ENCODE measurements at places on chromosomes 4 and X. TPM values are rescaled to one million over a fixed set of nuclear protein-coding genes. Genes with fewer than 3 reads are reported as not detected.

Gene TMEM144
- total RNA-seq, result 3.9 TPM

Gene FAT1
- 197 TPM for total RNA-seq

- no peak overlapping the region for H3K27ac ChIP-seq
- H3K27me3 ChIP-seq, result no peaks in the 10 kb centered on the region
- no peak overlapping the region for H3K4me3 ChIP-seq
- H3K36me3 ChIP-seq, result no peaks in the 10 kb centered on the region
- ATAC-seq, result no peak
- H3K4me1 ChIP-seq, result peaks cover 8% of the 10 kb centered on the region
Observed at GRCh38 chr4:156677131-156677531, 294.5 kb downstream of the PDGFC start.

Gene SYNPO2
- total RNA-seq, result 3,168 TPM

DNA sequence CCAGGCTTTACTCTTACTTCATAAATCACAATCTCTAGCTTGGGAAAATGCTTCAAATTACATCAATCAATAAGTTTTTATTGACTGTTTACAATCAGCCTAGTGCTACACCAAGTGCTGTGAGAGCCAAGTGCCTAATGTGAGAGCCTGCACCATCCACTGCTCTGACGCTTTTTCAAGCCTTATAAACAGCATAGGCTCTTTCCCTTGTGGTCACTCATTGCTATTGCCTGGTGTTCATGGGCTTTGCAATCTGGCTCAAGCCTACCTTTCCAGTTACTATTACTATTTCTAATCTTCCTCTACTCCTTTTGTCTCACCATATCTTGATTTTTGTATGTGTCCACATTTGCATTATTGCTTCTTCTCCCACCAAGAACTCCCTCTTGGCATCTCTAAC is 77.0 kb downstream of the REELD1 start:
- no peak for ATAC-seq
- no peaks in the 10 kb centered on the region for H3K27me3 ChIP-seq
- H3K4me3 ChIP-seq, result no peak overlapping the region

- H3K27ac ChIP-seq, result no peak overlapping the region
- no peaks in the 10 kb centered on the region for H3K4me1 ChIP-seq
- H3K36me3 ChIP-seq, result no peaks in the 10 kb centered on the region
- ATAC-seq, result no peak
Observed at GRCh38 chrX:18174971-18175370, 45.7 kb downstream of the BEND2 start.

Gene OTC
- not detected for total RNA-seq

- H3K27me3 ChIP-seq, result no peaks in the 10 kb centered on the region
- no peaks in the 10 kb centered on the region for H3K4me1 ChIP-seq
- no peak overlapping the region for H3K27ac ChIP-seq
- H3K36me3 ChIP-seq, result no peaks in the 10 kb centered on the region
- ATAC-seq, result no peak
Observed at GRCh38 chrX:103640401-103641155, 11.8 kb downstream of the TCEAL1 start.

DNA sequence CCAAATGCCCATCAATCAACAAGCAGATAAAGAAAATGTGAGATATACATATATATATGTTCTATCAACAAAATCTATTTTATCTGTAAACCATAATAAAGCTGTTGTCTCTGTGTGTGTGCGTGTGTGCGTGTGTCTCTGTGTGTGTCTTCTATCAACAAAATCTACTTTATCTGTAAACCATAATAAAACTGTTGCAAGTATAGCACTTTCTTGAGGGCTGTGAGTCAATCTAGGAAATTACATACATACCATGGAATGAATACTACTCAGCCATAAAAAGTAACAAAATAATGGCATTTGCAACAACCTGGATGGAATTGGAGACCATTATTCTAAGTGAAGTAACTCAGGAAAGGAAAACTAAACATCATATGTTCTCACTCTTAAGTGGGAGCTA is 12.5 kb upstream of the PLK4 start:
- no peak overlapping the region for H3K27ac ChIP-seq
- H3K36me3 ChIP-seq, result no peaks in the 10 kb centered on the region
- H3K27me3 ChIP-seq, result no peaks in the 10 kb centered on the region
- H3K4me1 ChIP-seq, result no peaks in the 10 kb centered on the region
- no peak overlapping the region for H3K4me3 ChIP-seq

Gene ZCCHC18
- 1.4 TPM for total RNA-seq

Gene GPRASP3
- total RNA-seq, result 4.8 TPM

DNA sequence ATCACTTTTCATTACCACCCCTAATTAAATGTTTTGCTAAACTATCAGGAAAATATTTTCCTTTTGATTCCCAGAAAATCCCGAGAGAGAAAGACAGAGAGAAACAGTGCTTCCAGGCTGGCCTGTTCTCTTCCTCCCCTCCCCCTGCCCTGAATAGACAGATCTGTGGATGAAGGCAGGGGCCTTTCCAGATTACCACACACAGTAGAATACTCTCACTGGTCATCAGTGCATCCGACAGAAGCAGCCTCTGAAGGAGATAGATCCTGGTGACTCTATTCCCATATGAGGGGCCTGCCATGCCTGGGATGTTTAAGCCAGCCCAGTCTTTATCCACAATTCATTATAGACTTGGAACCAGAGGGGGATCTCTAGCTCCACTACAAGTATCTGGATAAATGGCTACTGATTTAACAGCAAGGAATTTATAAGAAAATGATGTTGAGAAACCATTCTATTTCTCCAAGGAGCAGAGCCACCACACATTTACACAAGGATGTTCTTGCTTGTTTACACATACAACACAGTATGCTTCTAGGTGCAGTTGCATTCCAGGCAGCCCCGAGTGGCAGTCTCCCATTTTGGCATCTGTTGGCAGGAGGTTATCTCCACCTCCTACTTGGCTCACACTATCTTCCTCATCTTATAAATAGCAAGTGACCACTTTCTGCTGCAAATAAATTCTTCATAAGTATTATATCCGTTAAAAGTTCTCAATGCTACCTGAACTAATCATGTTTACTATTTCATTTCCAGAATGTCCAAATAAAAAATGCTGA is 115.8 kb downstream of the HS6ST2 start:
- no peaks in the 10 kb centered on the region for H3K36me3 ChIP-seq
- no peaks in the 10 kb centered on the region for H3K4me1 ChIP-seq
- no peak overlapping the region for H3K4me3 ChIP-seq
- no peak overlapping the region for H3K27ac ChIP-seq

- no peak for ATAC-seq
- H3K4me1 ChIP-seq, result no peaks in the 10 kb centered on the region
- H3K27me3 ChIP-seq, result no peaks in the 10 kb centered on the region
- no peak overlapping the region for H3K4me3 ChIP-seq
Observed at GRCh38 chr4:88360256-88360655, 18.4 kb upstream of the HERC6 start.

DNA sequence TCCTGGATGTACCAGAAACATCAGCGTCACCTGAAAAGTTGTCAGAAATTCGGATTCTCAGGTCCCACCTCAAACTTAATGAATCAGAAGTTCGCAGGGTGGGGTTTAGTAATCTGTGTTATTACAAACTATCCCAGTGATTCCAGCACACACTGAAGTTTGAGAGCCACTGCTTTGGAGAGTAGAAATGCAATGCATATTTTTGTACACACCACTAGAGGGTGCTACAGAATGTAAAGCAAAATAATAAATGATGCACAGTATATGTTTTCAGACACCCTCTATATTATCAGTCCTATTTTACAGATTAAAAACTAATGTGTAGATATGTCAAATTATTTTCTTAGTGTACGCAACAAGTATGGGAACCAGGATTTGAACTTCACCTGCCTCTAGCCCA is 2.4 kb upstream of the MORF4L2 start:
- H3K4me1 ChIP-seq, result peaks cover 29% of the 10 kb centered on the region
- no peaks in the 10 kb centered on the region for H3K36me3 ChIP-seq
- H3K27me3 ChIP-seq, result no peaks in the 10 kb centered on the region
- no peak overlapping the region for H3K4me3 ChIP-seq
- H3K27ac ChIP-seq, result peak overlapping the region; percentile 96

- no peaks in the 10 kb centered on the region for H3K27me3 ChIP-seq
- no peak overlapping the region for H3K27ac ChIP-seq
- no peaks in the 10 kb centered on the region for H3K36me3 ChIP-seq
- H3K4me1 ChIP-seq, result no peaks in the 10 kb centered on the region
Observed at GRCh38 chrX:149512225-149512885, 7.2 kb upstream of the IDS start.

Gene CENPVL2
- not detected for total RNA-seq

GRCh38 chr4:146029147-146029546 is 90.5 kb upstream of the ZNF827 start:
- H3K27me3 ChIP-seq, result no peaks in the 10 kb centered on the region
- ATAC-seq, result no peak
- no peaks in the 10 kb centered on the region for H3K36me3 ChIP-seq
- H3K4me3 ChIP-seq, result no peak overlapping the region
- H3K27ac ChIP-seq, result no peak overlapping the region

GRCh38 chr4:6720202-6720699 is 4.3 kb downstream of the BLOC1S4 start:
- no peak overlapping the region for H3K4me3 ChIP-seq
- H3K27ac ChIP-seq, result no peak overlapping the region
- H3K4me1 ChIP-seq, result peaks cover 18% of the 10 kb centered on the region
- no peaks in the 10 kb centered on the region for H3K36me3 ChIP-seq

Gene CT45A10
- not detected for total RNA-seq

- no peak overlapping the region for H3K27ac ChIP-seq
- H3K4me1 ChIP-seq, result no peaks in the 10 kb centered on the region
- H3K36me3 ChIP-seq, result no peaks in the 10 kb centered on the region
- H3K4me3 ChIP-seq, result no peak overlapping the region
Observed at GRCh38 chr4:123319639-123320038, 77.0 kb upstream of the SPRY1 start.

Gene SERPINA7
- not detected for total RNA-seq

GRCh38 chr4:138414202-138414601 is 172.1 kb upstream of the SLC7A11 start:
- H3K4me1 ChIP-seq, result no peaks in the 10 kb centered on the region
- no peaks in the 10 kb centered on the region for H3K27me3 ChIP-seq
- H3K36me3 ChIP-seq, result no peaks in the 10 kb centered on the region

- no peak for ATAC-seq
- no peaks in the 10 kb centered on the region for H3K27me3 ChIP-seq
- H3K27ac ChIP-seq, result no peak overlapping the region
- no peak overlapping the region for H3K4me3 ChIP-seq
- no peaks in the 10 kb centered on the region for H3K36me3 ChIP-seq
Observed at GRCh38 chr4:170978990-170979389, 834.2 kb upstream of the GALNTL6 start.

GRCh38 chr4:140704964-140705363 is 51.2 kb downstream of the TBC1D9 start:
- H3K4me3 ChIP-seq, result no peak overlapping the region
- ATAC-seq, result no peak
- no peak overlapping the region for H3K27ac ChIP-seq
- no peaks in the 10 kb centered on the region for H3K36me3 ChIP-seq

Gene GPR173
- total RNA-seq, result 2.5 TPM

Gene POU4F2
- total RNA-seq, result not detected

Data from gastroesophageal sphincter (tissue), 4 donors.